Head of caudate nucleus (tissue), 42 donors: ENCODE measurements at places on chromosomes 2 and 18.
A peak's percentile ranks its signal among the peaks of the same experiment; 100 is the strongest.

DNA sequence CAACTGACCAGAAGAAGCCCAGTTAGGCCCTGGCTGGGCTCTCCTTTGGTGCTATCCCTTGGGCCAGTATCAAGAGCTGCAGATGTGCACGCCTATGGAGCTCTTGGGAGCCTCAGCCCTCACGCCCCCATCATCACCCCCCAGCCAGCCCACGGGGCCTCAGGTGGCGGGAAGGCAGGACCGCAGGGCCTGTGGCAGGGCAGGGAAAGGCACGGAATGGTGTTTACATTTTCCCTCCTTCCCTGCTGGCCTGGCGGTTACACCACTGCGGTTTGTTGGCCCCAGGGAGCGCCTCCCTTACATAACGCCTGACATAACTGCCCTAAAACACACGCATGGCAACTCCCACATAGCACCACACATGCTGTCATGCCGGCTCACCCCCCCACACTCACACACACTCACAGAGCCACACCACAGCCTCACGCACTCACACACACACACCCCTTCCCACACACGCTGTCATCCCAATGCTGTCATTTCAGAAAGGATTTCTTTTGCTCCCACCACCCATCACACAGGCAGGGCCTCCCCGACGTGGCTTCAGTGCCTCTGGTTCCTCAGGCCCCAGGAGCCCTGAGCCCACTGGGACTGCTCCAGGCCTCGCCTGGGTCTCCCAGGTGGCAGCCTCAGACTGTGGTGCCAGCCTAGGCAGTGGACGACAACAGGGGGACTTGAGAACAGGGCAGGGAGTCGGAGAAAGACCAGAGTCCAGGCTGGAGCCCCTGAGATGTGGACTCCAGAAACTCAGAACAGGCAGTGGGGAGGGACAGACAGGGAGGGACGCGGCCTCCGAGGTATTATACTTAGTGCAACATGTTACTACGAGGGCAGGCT lies 15.7 kb downstream of the ZFP36L2 start:
- DNase-seq, result peak; percentile 59

DNA sequence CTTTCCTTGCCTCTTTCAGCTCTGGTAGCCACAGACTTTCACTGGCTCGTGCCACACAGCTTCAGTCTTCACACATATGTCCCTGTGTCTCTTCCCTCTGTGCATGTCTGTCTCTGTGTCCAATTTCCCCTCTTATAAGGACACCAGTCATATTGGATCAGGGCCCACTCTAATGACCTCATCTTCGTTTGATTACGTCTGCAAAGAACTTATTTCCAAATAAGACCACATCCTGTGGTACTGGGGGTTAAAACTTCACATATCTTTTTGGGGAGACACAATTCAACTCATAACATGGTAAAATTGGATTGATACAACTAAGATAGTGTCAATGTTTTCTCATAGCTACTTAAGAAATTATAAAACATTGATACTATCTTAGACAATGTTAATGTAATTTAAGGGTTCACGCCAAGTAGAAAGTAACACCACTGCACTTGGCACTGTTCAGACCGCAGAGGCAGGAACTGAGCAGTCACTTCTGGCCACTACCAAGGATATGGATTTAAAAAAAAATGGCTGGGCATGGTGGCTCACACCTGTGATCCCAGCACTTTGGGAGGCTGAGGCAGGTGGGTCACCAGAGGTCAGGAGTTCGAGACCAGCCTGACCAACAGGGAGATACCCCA lies 119.6 kb upstream of the EPAS1 start:
- DNase-seq, result no peak

- no peak for DNase-seq
These were observed 159.5 kb upstream of the EPHA4 start for GRCh38 chr2:221731432-221732145.

DNA sequence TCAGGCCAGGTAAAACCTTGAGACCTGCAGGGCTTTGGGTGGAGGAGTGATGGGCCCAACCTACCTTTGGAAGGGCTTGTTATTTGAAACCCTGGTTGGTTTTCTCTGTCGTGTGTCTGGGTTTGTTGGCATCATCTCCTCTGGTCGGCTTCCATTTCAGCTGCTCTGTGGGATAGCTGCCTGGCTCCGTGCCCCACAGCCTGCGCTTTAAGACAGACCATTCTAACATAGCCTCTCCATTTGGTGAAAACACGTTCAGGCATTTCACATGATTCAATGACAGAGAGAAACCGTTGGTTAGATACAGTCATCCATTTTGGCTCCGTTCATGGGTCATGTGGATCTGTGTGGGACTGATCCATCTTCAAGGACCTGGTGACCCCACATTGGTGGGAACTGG lies 37.0 kb upstream of the LYPD6B start:
- no peak for DNase-seq

DNA sequence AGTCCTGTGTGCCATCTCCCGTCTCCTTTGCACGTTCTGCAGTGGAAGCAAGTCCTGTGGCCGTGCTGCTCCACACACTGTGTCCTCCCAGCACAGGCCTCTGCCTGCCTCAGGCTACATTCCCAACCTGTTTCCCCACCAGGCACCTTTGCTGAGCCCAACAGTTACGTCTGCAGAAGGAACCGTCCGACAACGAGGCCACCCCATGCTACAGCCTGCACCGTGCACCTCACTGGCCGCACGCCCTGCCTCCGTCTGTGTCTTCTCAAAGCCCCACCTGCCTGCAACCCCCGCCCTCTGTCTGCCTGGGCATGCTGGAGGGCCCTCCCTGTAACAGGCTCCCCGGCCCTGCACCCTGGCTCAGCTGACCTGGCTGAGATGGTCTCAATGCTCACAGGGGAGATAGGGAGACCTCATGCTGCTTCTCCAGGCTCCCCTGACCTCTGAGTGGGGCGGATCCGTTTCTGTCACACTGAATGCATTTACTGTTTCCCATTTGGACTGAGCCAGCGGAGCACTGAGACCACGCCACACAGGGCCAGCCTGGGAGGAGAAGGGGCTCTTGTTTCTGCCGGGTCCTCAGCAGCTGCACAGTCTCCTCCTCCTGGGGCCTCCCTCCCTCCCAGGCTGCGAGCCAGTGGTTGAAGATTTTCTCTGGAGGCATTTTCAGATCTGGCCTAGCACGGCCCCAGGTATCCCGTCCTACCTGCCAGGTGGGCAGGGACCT lies 109.1 kb upstream of the OTOS start:
- DNase-seq, result peak; percentile 82

- DNase-seq, result no peak
These were observed 105.7 kb upstream of the MGAT5 start for GRCh38 chr2:134148172-134148571.

- DNase-seq, result no peak
These were observed 5.7 kb upstream of the TMEM178A start for GRCh38 chr2:39659765-39660611.

- DNase-seq, result no peak
These were observed 53.5 kb upstream of the TCF4 start for GRCh38 chr18:55641486-55641885.

DNA sequence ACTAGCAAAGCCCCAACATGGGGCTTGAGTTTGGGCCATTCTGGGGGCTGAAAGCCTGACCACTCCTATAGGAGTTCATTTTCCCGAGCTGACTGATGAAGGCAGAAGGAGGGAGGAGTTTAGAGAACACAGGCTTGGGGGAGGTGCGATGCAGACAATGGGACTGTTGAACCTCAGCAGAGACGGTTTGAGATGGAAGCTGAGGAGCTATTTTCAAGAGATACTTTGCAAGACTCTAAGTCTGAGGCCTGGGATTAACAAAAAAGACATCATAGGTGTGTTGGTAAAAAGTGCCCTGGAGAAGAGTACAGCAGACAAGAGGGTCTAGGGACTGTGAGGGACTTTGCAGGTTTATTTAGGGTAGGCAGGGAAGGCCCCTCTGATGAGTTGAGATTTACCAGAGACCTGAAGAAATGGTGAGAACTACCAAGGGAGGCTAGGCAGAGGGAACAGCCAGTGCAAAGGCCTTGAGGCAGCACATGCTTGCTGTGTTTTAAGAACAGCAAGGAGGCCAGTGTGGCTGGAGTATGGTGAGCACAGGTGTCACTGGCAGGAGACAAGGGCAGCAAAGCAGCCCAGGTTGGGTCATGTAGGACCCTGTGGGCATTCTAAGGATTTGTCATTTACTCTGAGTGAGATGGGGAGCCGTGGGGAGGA lies 31.6 kb downstream of the PCBP1 start:
- peak; percentile 87 for DNase-seq

DNA sequence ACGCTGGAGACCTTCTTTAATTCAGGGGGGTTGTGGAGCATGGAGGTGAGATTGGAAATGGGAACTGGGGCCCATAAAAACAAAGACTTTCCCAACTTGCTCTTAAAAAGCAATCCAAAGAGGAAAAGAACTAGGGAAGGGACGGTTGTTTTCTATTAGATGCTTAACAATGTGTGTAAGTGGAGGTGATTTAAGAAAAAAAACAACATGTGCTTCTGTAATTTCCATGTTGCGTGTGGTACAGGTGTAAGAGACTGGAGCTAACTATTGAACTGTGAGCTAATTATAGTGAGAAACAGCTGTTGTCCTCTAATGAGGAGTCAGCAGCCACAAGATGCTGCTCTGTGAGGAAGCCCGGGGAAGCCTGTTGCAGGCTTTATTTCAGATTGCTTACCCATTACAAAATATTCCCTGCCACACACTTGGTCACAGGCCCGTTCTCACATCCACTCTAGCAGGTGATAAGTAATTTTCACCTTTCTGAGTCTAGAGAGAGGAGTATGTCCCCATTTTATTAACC lies 280.6 kb upstream of the PARD3B start:
- DNase-seq, result no peak

DNA sequence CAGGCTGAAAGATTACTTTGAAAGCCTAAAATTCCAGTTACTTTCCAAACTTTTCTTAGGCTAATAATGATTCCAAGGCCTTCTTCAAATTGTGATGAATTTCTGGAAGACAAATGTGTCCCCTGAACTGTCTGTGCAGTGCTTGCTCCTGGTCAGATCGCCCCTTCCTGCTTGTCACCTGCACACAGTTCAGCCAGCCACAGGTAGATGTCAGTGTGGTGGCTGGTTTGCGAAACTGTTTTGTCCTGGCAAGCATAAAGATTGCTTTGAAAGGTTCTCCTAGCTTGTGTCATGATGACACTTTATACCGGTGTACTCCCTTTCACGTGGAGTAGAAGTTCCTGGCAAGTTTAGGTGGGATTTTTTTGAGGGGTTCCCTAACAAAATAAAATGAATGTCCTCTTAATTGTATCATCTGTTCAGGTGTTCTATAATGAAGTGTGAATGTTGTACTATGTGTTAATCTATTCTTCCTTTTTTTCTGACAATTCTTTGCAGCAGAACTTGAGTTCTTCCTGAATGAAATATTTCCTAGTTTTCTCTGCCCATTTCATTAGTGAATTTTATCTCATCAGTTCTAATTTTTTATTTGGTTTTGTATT lies 298.8 kb downstream of the ZNF407 start:
- peak; percentile 24 for DNase-seq

- DNase-seq, result no peak
These were observed 51.0 kb upstream of the MCFD2 start for GRCh38 chr2:46966576-46966975.

DNA sequence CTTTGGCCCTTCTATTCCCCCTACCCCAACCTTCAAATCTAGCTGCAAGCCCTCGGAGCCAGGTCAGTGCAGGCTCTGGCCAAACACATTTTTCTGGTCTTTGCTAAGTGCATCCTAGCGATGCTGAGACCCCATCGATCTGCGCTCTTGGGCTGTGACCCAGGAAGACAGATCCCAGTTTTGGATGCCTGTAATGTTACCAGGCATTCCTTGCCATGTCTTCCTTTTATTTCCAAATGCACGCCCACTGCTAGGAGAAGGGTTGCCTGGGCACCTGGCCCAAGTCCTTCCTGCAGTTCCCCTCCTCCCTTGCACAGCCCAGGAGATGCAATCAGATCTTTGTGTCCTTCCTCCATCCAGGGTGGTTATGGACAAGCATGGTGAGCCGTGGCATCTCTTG lies 124.6 kb downstream of the TPGS2 start:
- DNase-seq, result no peak

GRCh38 chr18:22493940-22494339 lies 76.2 kb upstream of the CTAGE1 start:
- no peak for DNase-seq

DNA sequence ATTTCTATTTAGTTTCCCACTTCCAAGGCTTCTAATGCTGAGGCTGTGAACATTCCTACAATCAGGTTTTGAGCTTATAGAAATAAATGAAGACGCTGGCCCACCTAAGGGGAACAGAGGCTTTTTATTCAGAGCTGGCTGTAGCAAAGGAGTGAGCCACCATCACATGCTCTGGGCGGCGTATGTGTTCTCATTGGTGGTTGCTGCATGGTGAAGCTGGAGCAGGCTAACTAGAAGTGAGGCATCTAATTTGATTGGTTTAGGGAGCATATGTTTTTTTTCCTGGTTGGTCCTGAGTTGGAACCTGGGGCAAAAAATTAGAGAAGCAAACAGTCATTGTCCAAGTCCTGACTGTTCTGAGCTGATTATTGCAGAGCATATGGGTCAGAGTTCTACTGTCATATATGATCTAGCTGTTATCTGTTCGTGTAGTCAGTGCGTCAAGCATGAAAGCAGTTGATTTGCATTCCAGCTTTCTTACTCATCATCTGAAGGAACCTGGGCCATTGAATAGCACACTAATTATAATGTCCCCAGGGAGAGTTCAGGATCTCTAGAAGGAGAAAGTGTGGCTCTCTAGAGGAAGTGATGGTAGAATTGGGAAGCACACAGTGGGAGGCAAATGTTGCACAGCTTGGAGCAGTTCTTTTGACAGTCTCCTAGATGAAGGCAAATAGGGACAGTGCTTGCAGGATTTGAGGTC lies 279.6 kb downstream of the PARD3B start:
- DNase-seq, result no peak

DNA sequence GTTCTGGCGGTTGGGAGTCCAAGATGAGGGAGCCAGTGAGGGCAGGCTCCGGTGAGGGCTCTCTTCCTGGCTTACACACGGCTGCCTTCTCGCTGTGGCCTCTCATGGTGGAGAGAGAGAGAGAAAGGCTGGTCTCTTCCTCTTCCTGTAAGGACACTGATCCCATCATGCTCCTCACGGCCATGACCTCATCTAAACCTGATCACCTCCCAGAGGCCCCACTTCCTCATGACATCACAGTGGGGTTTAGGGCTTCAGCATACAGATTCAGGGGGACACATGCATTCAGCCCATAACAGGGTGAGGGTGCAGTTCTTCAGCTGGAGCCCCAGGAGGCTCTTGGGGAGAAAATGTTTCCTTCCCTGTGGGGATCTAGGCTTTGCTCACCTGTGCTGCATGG lies 29.2 kb downstream of the AGAP1 start:
- DNase-seq, result no peak

DNA sequence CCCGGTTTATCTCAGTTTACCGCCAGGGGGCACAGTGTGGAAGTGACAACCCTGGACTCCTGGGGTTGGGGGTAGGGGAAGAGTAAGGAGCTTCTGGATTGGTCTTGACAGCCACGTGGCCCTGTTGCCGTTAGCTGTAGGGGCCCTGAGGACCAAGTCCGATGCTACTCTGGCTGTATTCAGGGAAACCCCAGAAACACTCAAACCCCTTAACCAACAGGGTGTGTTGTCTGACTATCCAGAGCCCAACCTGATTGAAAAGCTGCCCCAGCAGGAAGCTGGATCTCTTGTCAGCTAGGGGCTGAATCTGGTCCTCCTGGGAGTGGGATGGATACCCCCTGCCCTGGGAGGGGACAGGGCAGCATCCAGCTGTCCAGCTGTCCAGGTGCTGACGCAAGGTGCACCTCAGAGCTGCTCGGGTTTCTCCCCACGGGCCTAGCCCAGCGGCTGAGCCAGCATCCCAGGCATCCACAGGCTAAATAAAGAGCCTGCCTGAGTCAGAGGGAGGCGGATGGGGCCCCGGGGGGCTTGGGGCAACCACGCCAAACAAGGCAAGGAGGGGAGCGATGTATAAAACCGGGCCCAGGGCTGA lies 3.1 kb upstream of the GMPPA start:
- peak; percentile 80 for DNase-seq
